Fibroblast of gingiva (primary cell): ENCODE measurements at places on chromosomes 4 and X.

- DNase-seq: no peak
Observed at GRCh38 chr4:95255396-95256107, 293.2 kb downstream of the UNC5C start.

DNA sequence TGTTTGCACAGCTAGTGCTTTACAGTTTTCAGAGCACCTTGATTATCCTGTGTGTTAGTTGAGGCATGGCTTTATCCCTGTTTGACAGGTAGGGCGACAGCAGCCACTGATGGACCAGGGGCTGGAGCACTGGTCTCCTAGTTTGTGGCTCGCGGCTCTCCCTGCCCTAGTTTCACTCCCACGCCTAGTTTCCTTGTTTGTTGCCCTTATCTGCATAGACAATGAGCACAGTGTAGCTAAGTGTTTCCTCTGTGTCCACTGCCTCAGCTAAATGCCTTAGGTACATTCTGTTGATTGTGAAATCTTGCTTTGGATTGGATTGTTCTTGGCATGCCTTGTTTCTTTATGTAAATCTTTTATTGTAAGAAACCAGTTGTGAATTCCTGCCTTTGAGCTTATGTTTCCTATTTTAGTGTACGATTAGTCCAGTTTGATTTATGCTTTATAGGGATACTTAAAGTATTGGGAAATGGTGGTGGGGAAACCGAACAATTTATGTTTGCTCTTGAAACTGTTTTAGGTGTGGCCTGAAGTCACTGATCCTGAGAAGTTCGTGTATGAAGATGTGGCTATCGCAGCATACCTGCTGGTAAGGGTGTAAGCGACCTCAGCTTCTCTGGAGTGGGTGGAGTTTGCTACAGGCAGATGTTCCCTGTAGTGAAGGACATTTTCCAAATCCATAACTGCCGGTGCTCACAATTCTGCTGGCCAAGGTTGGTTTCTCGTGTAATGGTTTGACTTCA is 11.0 kb downstream of the TRMT44 start:
- DNase-seq: no peak

GRCh38 chr4:108772402-108772801 is 9.5 kb upstream of the ETNPPL start:
- no peak for DNase-seq

DNA sequence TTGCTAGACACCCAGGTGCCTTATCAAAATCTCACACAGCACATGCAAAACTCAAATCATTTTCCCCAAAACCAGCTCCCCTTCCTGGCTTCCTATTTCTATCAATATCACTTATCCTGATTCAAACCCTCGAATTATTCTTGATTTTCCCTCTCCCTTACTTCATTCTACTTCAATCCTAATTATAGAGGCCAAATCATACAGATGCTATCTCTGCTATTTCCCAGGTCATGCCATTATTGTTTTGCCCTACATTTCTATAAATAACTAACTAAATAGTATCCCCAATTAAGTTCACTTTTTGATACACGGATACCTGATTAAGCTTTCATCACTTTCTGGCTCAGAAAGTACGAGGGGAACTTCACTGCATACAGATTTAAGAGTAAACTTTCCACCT is 62.4 kb downstream of the FBXL5 start:
- DNase-seq: no peak

GRCh38 chr4:146550161-146550560 is 28.4 kb upstream of the SLC10A7 start:
- DNase-seq: no peak

DNA sequence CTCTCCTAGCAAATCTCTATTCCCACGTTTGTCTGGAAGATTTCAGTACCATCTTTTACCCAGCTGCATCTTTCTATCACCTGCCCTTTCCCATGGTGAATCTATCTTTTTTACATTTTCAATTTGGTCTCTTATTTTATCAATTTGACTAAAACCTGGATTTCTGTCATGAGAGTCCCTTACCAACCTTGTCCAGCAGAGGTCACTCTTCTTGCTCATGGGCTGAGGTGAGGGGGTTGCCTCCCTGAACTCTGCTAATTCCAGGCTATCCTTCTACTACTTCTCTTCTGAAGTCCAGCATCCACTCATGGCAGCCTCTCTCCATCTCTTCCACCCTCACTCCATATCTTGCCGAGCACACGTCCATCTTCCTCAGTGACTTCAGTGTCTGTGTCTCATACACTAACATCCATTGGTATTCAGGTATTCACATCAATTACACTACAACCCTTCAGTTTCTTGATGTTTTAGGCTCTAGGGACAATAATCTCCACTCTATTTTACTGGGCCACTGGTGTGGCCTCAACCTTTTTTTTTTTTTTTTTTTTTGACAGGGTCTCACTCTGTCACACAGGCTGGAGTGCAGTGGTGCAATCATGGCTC is 17.8 kb upstream of the ZNF827 start:
- peak; percentile 33 for DNase-seq

GRCh38 chr4:13980317-13981310 is 353.1 kb upstream of the BOD1L1 start:
- DNase-seq: peak; percentile 92

DNA sequence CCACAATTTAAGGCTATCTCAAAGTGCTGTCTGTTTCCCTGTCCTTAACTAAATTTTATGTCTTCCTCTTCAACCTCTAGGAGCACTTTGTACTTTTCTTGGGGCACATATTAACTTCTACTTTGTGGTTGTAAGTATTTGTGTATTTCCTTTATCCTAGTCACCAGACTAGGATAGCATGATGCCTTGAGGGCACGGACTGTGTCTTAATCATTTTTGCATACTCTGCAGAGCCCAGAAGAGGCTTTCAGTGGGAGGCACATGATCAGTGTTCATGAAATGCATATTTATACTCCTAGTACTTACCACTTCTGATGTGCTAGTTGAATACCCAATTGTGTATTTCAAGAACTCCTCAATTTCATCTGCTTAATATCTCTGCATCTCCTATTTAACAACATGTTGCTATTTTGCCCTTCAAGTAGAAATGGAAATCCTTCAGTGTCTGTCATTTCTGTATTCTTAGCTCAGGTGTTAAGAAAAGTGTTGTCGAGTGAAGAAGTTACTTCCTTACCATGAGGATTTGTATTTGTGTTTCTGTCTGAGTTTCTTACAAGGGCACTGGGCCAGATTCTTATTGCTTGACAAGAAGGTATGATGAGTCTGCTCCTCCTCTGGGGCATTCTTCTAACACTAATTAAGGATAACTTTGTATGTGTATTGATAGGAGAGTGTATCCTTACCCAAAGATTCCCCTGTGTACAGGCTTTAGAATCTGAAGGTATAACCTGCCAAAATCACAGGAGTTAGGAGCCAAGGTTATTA is 28.3 kb upstream of the PGRMC2 start:
- no peak for DNase-seq

DNA sequence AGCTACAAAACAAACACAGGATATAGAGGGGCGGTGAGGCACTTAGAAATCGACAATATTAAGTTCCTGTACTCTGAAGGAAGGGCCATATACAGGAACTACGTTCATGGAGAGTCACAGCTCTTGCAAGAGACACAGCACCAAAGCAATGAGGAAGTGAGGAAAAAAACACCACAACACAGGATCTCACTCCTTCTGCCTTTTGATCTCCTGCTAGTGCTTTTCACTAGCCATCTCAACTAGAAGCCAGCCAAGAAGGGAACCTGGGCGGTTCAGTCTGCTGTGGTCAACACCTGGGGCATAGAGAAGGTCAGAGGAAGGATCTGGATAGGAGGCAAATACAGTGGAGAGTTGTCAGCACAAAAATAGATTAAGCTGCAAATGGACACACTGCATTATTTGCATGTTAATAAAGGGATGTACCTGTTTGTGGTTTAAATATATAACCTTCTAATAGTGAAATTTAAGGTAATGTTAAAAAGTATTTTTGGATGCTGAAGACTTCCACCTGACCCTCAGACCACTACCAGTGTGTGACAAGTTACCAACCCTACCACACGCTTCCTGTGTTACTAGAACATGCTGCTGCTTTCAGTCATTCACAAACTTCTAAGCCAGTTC is 104.6 kb downstream of the DTHD1 start:
- DNase-seq: no peak

- DNase-seq: no peak
Observed at GRCh38 chr4:42397635-42398170, 415 bp downstream of the SHISA3 start.

DNA sequence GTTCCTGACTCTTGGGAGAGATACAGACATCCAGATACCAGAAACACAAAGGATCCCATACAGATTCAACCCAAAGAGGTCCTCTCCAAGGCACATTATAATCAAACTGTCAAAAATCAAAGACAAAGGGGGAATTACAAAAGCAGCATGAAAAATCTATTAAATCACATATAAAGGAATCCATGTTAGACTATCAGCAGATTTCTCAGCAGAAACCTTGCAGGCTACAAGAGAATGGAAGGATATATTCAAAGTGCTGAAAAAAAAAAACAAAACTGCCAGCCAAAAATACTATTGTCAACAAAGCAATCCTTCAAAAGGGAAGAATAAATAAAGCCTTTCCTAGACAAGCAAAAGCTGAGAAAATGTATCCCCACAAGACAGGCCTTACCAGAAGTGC is 14.8 kb upstream of the ADGRL3 start:
- DNase-seq: no peak

DNA sequence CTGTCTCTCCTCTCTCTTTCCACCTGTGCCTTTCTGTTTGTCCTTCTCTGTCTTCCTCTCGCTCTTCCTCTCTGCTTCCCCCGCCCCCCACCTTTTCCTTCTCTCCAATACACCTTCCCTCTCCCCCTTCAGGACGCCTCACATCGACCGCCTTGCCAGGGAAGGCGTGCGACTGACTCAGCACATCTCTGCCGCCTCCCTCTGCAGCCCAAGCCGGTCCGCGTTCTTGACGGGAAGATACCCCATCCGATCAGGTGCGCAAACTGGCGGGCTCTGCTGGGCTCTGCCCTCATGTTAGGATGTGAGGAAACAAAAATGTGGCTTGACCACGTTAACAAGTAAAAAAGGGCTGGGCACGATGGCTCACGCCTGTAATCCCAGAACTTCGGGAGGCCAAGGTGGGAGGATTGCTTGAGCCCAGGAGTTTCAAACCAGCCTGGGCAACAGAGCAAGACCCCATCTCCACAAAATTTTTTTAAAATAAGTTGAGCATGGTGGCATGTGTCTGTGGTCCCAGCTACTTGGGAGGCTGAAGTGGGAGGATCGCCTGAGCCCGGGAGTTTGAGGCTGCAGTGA is 35.2 kb downstream of the ARSF start:
- no peak for DNase-seq

- no peak for DNase-seq
Observed at GRCh38 chr4:156193106-156193505, 239.4 kb upstream of the CTSO start.

DNA sequence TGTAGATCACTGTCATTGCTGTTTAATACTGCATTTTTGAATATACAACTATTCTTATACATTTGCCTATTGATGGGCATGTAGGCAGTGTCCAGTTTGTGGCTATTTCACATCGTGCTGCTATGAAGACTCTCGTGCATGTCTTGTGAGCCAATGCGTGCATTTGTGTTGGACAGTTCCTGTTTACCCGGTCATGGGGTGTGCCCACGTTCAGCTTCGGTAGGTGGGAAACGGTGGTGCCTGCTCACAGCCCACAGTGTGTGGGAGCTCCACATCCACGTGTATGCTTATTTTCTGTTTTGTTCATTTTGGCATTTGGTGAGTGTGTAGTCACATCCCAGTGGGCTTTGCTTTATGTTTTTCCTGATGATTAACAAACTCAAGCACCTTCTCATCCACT is 19.7 kb upstream of the RNF212 start:
- no peak for DNase-seq

DNA sequence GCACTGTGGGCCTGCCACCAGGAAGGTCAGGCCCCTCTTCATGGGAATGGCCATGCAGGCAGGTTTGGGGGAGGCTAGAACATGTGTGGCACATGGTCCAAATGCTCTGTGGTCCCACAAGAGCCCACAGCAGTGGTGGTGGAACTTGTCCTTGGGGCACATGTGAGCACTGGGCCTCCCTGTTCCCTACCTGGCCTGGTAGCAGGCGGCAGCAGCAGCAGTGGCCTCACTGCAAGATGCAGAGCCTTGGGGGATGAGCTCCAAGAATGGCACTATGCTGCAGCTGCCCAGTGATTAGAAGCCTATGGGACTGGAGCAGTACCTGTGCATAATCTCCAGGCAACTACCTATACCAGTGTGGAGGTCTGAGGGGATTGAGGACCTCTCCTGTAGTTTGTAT is 197.0 kb upstream of the DCAF8L1 start:
- no peak for DNase-seq

DNA sequence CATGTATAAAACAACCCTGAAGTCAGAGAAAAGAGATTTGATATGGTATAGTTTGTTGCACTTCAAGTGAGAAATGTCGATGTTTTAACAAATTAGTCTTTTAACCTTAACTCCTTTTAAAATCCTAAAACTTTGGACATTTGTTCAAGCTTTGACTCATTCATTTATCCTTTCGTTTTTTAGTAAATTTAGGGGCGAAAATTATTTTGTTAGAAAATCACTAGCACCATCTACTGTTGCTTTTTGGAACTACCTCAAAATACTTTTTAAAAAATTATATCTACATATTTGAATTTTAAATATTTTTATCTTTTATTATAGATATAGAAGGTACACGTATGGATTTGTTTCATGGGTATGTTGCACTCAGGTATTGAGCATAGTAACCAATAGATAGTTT is 165.1 kb upstream of the POF1B start:
- no peak for DNase-seq

DNA sequence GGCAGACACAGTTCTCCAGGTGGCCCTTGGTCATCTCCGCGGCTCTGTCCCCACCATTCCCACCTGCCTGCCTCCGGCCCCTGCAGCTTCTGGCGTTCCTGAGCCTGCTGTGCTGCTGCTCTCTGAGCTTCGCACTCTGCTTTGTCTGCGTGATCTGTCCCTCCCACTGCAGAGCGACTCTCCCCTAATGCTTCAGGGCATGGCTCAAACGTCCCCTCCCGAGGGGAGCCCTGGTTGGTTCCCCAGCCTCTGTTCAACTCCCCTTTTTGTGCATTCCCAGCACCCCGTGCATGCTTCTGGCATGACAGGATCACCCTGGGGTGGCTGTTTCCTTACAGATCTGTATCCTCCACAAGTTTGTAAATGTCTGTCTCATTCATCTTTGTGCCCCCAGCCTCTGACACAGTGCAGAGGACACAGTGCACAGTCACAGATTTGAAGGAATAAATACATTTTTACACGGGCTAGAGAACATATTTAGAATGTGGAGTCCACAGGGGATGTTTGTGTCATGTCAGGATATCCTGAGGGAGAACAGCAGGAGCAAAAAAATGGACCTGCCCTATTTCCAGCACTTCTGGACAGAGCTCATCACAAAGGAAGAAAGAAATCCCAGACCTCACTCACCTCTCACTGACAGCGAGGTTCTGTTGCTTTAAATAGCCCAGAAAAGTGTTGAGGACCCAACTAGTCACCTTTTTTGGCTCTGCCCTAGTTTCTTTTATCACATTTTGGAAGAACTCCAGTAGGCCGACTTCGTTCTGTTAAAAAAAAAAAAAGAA is 72.6 kb downstream of the GATB start:
- no peak for DNase-seq
